ENCODE measurements at places on chromosomes 16 and 17.

- DNase-seq: peak; percentile 55
Observed at GRCh38 chr16:86929057-86929871, 350.9 kb downstream of the FOXL1 start.

DNA sequence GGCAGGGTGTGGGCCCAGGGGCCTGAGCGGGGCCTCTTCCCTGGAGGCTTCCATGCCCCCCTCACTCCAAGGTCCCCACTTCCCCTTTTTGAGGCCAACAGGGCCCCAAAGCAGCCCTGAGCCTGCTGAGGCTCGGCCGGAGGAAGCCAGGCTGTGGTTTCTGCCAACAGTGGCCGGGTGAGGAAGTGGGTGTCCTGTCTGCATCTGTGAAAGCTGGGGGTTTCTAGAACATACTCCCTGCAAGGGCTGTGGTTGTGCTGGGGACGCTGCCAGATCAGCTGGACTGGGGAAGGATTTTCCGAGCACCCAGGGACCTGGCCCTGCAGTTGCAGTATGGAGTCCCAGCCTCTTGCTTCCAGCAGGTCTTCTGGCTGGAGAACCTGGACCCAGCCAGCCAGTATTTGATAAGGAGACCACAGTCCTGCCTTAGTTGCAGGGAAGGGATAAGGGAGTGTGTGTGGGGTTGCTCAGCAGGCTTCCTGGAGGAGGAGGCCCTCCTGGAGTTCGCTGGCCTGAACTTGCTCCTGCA is 15.7 kb downstream of the ADCY7 start:
- peak; percentile 86 for DNase-seq

DNA sequence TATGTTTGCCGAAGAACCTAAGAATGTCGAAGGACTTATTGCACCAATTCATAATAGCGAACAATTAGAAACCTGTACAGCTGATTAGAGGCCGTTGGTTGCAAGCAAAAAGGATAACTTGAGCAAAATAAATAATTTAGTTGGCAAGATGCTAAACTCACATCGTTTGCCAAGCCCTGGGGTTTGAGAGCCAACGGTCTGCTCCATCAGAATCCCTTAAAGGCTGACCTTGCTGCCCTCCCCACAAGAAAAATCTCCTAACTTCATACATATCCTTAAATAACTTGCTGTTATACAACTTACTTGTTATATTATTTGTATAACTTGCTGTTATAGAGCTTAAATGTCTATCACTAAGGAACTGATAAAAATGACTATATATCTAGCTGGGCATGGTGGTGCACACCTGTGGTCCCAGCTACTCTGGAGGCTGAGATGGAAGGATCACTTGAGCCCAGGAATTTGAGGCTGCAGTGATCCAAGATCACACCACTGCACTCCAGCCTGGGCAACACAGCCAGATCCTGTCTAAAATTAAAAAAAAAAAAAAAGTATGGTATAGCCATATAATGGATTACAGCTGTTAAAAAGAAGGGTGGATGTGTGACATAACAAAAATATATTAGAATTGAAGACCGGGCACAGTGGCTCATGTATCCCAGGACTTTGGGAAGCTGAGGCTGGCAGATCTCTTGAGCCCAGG is 1.9 kb upstream of the TRIM37 start:
- DNase-seq: no peak

DNA sequence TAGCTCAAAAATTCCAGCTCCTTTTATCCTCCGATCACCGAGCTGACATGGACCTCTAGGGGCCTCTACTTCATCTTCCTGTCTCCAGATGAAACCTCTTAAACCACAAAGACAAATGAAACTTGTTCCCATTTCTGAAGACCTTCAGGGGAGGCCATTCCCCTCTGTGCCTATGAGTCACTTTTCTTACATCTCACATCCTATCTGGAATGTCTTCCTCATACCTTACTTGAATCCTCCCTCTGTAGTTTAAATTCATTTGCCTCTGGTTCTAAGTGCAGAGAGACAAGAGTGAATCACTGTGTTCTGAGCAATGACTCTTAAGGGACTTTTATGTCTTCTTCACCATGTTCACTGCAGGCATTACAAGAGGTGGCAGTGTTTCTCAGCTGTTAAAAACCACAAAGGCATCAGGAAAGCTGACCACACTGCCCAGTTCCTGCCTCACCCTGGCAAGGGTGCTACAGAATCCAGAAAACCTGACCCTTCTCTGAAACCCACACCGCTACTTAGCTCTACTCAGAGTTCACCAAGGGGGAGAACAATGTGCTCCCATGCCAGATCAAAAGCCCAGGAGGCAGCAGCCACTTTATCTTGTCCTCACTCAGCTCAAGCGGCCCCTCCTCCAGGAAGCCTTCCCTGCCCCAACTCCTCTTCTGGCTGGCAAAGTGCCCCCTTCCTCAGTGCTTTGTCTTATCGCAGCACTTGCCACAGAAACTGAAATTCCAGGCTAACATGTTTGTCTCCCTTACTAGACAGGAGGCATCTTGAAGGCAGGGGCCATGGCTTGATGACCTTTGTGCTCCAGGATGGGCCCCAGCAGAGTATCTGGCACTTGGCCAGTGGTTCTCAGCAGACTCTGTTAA is 6.4 kb downstream of the CUEDC1 start:
- DNase-seq: no peak

DNA sequence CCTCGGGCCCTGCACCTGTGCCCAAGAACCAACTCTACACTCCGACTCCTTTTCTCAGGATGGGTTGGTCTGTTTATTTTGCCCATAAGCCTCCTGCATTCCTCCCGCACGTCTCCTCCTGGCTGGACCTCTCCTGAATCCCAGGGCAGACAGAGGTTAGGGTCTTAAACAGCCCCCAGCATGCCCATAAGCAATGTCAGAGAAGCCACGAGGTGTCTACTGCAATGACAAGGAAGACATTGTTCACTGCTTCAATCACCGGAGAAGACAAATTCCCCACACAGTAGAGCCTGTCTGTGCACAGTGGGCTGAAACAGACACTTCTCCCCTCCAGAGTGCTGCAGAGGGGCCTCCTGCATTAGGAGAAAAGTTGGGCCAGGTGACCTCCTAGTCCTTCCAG is 230.6 kb upstream of the RPL38 start:
- peak; percentile 7 for DNase-seq

DNA sequence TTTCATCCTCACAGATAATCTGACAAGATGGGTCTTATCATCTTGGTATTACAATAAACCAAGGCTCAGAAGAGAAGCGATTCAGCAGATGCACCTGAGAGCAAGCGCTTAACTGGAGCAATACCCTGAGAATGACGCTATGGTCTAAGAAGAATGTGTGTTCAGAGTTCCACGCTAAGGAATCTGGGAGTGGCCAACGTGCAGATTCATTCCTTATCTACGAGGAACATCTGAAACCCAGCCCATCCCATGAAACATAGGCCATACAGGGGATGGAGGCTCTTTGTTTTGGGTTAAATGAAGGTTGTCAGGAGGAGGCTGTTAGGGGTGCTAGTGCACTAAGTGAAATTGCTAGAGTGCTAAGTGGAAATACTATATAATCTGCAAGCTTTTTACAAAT is 28.5 kb upstream of the KDM8 start:
- no peak for DNase-seq

All from femur (tissue), 1 donor.